ENCODE measurements at places on chromosomes 2 and 18.

DNA sequence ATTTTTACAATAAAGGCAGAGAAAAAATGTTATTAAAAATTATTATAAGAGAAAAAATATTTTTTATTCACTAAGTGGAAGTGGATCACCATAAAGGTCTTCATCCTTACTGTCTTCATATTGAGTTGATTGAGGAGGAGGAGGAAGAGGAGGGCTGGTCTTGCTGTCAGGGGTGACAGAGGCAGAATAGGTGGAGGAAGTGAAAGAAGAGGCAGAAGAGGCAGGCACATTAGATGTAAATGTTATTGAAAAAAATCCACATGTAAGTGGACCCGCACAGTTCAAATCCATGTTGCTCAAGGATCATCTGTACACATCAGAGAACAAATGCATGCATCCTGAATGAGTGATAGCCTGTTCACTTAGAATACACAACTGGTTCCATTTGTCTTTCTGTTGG, 6.4 kb upstream of the SPATS2L start:
- no peak for DNase-seq

- no peak for DNase-seq
Measured at GRCh38 chr18:79733986-79734770, 54.6 kb downstream of the CTDP1 start.

GRCh38 chr2:20668871-20669475, 2.0 kb downstream of the GDF7 start:
- DNase-seq: no peak

GRCh38 chr18:48662011-48662661, 123.3 kb downstream of the CTIF start:
- no peak for DNase-seq

DNA sequence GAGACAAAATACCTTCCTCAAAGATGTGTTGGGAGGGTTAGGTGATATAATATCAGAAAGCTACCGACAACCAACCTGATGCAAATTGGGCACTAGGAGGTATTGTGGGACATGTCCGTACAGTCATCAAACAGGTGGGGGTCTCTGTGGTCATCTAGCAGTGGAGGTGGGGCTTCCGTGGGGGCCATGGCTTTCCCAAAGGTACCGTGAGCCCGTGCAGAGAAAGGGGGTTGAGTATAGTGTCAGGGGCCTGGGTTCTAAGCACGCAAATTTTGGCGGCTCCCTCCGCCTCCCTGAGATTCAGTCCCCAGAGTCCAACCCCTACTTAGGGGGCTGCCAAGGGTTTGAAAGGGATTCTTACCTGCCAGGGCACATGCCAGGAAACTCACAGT, 32.6 kb downstream of the HJURP start:
- DNase-seq: no peak

DNA sequence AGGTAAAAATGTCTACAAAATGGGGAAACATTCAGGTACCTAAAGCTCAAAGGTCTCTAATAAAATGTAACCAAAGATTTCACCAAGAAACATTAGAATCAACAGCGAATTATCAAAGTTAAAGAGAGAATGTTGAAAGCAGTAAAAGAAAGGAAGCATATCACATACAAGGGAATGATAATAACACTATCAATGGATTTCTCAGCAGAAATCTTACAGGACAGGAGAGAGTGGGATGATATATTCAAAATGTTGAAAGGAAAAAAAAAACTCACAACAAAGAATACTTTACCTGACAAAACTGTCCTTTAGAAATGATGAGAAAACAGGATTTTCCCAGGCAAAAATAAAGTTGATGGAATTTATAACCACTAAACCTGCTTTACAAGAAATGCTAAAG, 591.2 kb upstream of the POU3F3 start:
- DNase-seq: no peak

DNA sequence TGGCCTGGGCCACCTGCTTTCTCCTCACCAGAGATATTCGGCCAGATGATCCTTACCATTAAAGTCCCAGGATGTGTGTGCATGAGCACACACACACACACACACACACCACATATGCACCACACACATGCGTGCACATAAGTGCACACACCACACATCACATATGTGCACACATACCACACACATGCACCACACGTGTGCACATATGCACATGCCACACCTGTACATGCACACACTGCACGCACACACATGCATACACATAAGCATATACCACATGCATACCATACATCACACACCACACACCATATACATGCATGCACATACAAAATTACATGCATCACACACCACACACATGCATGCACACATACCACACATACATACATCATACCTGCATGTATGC, 38.7 kb downstream of the RPL37A start:
- no peak for DNase-seq

GRCh38 chr2:152376385-152376784, 41.4 kb downstream of the FMNL2 start:
- DNase-seq: no peak

DNA sequence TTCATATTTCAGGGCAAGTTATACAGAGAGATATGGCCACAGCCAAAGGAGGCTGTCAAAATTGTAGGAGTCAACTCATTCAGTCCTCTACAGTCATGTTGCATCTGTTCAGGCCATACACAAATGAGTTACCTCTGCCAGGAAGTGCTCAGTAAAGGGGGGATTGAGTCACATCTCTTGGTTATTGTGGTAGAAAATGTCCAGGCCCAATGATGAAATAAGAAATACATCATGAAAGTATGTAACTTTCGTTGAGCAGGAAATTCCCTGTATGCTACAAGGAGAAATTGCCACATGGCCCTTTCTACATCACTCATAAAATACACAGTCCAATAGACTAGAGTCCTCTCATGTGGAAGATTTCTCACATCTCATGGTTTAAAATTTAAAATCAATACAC, 103.9 kb upstream of the COL3A1 start:
- peak; percentile 9 for DNase-seq

DNA sequence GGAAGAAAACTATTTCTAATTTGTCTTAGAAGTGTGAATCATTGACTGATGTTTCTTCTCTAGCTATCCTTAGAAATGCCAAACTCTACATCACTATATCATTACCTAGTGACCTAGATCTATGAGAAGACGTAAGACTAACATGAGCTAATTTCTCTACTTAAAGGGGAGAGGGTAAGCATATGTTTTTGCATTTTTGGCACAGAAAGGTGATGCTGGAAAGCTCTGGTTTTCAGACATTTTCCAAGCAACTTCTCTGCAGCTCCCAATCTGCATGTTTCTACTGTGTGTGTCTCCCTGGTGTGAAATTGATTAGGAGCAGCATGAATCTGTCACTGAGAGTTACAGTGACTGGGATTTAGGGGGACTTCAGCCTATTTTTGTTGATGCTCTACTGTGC, 235.2 kb upstream of the LINC00305 start:
- no peak for DNase-seq

GRCh38 chr2:154439156-154439555, 259.3 kb upstream of the KCNJ3 start:
- DNase-seq: no peak

DNA sequence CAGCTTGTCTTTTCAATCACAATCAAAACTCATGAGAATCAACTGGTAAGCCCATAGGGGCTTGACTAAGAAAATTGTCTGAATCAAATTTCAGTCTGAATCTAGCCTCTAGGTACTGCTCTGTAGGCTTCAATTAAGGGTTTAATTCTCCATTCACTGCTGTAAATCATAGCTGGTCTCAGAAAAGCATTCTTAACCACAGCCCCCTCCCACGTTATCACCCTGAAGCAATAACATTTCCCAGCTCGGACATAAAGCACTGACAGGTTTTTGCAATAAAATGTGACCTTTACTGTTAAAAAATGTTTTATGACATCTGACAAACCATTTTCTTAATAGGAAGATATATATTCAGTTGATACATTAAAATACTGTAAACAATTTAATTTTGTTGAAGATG, 55.0 kb downstream of the LRP1B start:
- DNase-seq: no peak

GRCh38 chr2:205188239-205189138, 493.8 kb upstream of the NRP2 start:
- DNase-seq: no peak

- DNase-seq: peak; percentile 2
Measured at GRCh38 chr2:30780776-30781330, 26.4 kb downstream of the CAPN13 start.

- DNase-seq: no peak
Measured at GRCh38 chr18:2547477-2548087, 23.7 kb downstream of the METTL4 start.

DNA sequence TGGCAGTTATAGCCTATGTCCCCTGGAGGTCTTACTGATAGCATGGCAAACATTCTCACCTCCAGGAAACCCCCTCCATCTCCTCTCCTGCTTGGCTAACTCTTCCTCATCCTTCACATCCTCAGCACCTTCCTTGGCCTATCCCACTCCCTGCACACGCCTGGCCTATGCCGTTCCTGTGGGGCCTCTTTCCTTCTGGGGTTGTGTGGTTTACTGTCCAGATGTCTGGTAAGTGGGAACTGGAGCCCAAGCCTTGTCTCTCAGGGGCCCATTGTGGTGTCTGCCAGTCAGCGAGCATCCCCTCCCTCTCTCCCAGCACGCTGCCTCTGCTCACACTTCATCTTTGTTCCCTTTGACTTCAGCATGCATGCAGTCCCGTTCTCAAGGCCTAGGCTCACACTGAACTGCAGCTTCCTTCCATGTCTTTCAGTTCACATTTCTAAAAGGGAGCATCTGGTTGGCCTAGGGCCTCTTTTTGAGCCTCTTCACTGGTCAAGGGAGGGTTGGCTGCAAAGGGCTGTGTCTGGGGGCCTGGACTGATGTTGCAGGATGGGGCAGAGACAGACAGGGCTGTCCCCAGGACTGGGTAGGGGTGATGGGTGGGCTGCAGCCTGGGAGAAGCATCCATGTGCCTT, 13.1 kb downstream of the SPR start:
- no peak for DNase-seq

DNA sequence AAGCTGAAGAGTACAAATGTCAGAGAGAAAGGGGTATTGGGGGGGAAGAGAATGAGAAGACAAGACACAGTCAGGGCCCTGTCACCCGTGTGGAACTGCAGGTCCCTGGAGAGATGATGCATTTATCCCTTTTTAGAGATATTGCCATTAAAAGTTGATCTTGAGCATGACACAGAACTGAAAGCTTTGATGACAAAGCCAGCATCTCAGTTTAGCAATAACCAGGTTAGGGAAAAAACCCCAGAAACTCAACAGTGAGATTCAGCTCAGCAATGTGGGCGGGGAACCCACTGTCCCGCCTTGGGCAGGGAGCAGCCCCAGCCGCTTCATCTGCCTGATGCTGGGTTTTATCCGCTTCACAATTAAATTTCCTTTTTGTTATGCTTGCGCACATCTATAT, 181.1 kb downstream of the NEDD4L start:
- DNase-seq: no peak

- no peak for DNase-seq
Measured at GRCh38 chr2:19020144-19021099, 338.0 kb downstream of the OSR1 start.

- no peak for DNase-seq
Measured at GRCh38 chr2:237319086-237319820, 94.7 kb downstream of the COL6A3 start.

DNA sequence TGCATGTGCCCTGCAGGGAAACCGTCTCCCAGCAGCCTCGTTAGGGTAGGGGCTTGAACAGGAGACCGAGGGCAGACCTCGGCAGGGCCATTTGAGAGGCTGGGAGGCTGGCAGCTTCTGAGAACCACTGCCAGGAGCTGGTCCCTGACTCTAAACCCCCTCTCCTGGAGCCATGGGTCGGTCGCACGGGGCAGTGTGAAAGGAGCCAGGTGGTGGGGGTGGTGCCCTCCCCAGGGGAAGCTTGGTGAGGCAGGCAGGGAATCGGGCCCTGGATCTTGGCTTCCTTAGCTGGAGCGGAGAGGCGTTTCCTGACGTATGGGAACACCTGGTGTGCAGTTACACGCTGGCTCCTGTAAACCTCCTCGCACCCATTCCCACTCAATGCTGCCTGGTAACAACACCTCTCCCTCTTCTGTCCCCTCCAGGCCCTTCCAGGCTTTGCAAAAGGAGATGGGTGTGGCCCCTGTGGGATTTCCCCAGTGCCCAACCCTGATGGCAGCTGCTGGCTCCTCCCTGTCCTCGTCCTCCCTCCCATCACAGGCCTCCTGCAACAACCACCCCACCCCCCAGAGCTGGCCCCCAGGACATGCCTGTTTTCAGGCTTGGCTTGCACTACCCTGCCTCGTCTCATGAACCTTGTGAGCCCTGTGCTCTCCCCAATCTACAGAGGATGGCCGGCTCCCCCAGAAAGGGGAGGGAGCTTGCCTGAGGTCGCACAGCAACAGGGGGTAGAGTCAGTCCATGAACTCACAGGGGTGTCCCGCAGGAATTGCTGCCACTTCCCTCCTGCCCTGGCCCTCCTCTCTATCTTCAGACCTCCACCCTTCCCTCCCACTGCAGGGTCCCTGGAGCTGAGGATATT, 24.4 kb downstream of the ADRA2B start:
- DNase-seq: no peak

DNA sequence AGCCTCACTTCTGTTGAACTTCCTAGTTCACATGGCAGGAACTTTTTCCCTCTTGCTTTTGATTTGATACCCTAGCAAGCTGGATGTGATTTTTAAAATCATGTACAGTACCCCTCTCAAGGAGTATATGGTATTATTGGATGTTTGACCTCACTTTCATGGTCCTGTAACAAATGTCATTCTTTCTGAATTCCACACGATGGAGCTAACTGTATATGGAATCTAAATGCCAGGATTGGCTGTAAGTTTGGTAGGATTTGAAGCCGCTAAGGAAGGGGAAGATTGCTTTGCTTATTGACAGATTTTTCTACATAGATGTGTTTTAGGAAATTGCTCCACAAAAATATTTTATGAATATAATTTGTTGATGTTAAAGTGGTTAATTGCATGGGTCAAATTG, 18.3 kb downstream of the MAIP1 start:
- DNase-seq: no peak

- no peak for DNase-seq
Measured at GRCh38 chr2:217935901-217936684, 66.7 kb downstream of the TNS1 start.

DNA sequence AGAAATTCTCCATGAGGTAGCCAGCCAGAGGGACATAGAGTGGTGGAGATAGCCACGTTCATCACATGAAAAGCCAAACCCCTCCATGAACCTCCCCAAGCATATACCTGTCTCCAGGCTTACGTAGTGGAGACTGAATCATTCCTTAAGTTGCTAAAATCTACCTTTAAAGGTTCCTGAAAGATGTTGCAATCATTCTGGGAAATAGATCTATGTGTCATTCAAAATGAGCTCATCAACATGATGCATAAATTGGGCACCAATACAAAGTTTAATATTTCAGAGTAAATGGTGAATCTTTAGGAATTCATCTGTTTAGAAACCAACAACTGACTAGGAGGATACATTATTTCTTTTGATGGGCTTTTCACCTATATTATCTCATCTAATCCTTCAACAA, 362.6 kb upstream of the ID2 start:
- DNase-seq: no peak

- no peak for DNase-seq
Measured at GRCh38 chr2:72710418-72711152, 115.2 kb downstream of the EXOC6B start.

Data from T-helper 2 cell treated with Interferon-gamma antibody and Interleukin-4, amounts not matched to agents 5 μg/mL and 100 μg/mL, for 36 hours (primary cell).